ENCODE measurements at places on chromosomes 1 and 21.

DNA sequence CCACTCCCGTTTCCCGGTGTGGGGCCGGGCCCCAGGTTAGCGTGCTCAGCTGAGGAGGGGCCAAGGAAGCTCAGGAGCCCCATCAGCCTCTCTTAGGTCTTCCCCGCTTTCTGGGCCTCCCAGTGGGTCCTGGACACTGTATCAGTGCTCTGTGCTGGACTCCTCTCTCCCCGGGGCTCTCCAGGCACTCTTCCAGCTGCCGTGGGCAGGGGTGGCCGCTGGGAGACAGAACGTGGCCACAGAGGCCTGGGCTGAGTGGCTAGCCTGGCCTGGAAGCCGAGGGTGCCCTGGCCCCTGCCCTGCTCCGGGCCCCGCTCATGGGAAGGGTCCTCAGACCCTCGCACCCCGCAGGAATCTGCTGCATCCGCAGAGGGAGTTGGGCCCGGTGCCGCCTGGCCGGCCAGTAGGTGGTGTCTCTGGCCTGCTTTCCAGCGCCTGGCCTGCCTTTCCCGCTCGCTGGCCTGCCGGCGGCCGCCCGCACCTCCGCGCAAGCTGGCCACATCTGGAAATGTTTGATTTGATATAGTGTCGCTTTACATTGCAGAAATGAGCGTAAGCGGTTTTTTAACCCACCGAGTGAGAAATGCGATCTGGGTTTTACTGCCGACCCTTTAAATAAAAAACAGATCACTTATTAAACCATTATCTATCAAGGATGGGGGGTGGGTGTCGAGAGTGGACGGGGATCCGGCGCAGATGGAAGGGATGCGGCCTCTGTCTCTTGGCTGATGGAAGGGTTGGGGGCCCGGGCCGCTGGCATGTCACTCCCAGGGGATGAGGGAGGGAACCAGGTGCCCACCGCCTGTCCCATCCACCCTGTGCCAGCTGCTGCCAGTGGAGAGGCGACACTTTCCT is 74.4 kb upstream of the TTC34 start:
- DNase-seq, result no peak

DNA sequence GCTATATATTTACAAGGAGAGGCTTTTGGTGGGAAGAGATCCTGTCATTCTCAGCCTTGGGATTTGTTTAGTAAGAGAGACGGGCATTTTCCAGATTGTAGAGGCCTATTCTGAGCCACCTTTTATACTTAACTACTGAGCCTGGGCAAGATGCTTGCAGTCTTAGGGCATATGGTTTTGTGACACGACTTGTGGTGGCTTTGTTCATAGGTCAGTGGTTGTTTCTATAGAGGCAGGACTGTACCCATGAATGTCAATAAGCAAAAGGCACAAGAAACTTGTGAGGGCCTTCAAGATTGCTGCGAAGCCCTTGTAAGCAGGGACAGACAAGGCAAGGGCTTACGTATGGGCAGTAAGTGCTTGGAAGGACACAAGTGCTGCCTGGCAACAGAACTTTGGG is 3.4 kb upstream of the FCRL3 start:
- DNase-seq, result no peak

- DNase-seq, result no peak
Measured at GRCh38 chr1:232538224-232538942, 91.5 kb downstream of the SIPA1L2 start.

- DNase-seq, result no peak
Measured at GRCh38 chr1:78591971-78592370, 28.3 kb upstream of the IFI44L start.

DNA sequence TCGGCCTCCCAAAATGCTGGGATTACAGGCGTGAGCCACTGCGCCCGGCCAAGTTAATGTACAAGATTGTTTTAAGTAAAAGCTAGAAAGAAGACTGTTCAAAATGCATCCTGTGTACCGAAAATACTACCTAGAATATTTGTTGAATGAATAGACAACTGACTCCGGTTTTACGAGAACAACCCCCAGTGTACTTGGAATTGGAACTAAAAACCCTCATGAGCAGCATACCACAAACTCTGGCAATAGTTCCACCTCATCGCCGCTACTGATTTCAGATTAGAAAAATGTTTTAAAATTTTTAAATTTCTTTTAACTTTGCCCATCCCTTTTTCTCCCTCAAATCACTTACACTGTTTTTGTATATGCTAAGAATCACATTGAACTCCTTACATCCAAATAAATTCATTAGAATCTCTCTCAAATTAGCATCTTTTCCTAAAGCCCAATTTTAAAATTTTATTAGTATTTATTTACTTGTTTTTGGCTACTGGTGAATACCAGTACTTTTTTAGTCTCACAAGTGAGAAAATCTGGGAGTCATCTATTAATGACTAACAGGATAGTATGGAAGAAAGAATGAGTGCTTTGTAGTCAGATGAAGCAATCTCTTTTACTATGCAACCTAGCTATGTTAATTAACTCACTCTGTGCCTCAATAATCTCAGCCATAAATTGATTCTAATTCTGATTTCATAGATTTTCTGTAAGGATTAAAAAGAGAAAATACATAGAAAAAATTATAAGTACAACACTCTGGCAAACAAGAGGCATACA is 95.1 kb downstream of the GPATCH2 start:
- no peak for DNase-seq

- no peak for DNase-seq
Measured at GRCh38 chr21:38472412-38473108, 25.7 kb downstream of the ERG start.

- no peak for DNase-seq
Measured at GRCh38 chr1:94661431-94661932, 119.9 kb upstream of the F3 start.

DNA sequence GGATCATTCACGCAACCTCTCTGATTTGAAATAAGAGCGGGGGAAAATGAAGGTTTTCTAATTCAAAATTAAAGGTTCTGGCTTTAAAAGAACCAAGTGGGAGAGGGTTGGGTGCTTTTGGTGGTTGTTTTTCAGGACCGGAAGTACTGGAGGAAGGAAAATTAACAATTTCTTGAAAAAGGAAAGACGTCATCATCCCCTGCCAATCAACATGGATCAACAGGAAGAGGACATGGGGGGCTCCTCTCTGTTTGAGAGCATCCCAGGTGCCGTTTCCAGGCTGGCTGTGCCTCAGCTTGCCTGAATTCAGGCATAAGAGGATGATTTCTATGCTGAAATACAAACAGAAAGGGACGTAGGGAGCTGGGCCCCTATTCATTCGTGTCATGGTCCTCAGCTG is 21.6 kb upstream of the NID1 start:
- no peak for DNase-seq

GRCh38 chr21:28781602-28782276 is 210.9 kb downstream of the LTN1 start:
- DNase-seq, result no peak

GRCh38 chr1:215518594-215518993 is 48.5 kb upstream of the KCTD3 start:
- DNase-seq, result no peak

DNA sequence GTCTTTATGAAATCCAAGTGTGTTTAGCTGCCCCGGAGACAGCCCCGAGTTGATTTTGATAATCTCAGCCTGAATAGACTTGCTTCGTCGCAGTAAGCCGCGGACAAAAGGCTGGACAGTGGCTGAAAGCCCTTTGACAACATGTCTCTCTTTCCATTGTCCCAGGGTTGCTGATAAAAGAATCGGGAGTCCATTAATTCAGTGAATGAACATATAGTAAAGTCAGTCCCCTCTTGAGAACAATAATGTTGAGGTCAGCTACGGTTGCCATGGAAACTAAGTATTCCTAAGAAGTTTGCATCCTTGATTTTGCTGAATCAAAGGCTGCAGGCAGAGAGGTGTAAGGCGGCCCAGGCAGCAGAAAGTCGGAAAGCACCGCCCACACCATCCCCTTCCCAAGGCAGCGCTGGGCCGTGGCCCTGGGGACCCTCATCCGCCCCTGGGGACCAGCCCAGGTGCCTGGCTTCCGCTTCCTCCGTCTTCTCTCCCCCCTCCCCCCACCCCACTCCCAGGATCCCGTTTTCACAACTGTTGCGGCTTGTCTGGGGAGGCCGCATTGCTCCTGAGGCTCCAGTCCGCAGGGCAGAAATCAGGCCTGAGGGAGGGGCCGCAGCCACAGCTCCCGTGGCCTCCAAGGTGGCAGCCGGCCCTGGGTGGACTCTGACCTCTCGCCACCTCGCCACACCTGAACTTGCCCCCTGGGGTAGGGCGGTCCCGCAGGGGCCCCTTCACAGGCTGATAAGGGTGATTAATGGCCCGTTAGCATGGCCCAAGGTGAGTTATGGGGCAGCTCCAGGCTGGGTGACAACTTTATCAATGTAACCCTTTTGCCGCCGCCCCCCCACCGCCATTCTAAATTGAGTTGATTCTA is 180.9 kb downstream of the PRDM16 start:
- DNase-seq, result no peak

- DNase-seq, result no peak
Measured at GRCh38 chr21:42465803-42466127, 30.3 kb downstream of the RSPH1 start.

- DNase-seq, result no peak
Measured at GRCh38 chr1:83718338-83718737, 280.6 kb downstream of the TTLL7 start.

GRCh38 chr1:39409055-39409816 is 82.2 kb upstream of the BMP8A start:
- DNase-seq, result no peak

GRCh38 chr1:103250441-103250861 is 142.1 kb upstream of the COL11A1 start:
- DNase-seq, result no peak

- DNase-seq, result no peak
Measured at GRCh38 chr1:211037095-211037494, 96.9 kb downstream of the KCNH1 start.

DNA sequence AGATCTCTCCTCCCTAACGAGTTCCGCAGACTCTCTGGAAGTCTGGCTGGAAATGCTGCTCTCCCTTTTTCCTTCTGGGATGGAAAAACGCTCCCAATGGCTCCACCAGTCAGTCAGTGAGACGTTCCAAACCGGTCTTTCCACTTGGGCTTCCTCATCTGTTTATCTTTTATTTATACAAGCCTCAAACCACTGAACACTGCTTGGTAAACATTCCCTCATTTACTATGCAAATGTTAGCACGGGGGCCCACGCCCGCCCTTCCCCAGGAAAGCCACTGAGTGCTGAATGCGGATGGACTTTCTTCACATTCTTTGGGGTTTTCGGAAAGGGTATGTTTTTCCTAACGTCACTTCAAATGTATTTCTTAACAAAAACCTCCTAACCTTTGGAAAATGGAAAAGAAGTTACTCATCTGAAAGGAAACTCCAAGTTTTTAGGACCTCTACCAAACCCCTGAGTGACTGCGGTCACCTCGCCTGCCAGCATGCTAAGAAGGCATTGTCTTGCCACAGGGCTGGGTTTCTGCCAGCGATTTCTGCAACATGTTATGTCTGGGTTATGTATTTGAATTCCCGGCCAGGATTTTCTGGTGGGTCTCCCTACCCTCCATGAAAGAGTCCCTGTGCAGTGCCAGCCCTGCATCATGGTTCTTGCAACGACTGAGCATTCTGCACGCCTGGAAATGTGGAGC is 14.0 kb upstream of the UMODL1 start:
- no peak for DNase-seq

- DNase-seq, result no peak
Measured at GRCh38 chr1:26915204-26915842, 1.5 kb upstream of the NR0B2 start.

GRCh38 chr1:147579934-147580537 is 38.7 kb downstream of the BCL9 start:
- no peak for DNase-seq

GRCh38 chr21:35400233-35400939 is 351.3 kb upstream of the RUNX1 start:
- no peak for DNase-seq

DNA sequence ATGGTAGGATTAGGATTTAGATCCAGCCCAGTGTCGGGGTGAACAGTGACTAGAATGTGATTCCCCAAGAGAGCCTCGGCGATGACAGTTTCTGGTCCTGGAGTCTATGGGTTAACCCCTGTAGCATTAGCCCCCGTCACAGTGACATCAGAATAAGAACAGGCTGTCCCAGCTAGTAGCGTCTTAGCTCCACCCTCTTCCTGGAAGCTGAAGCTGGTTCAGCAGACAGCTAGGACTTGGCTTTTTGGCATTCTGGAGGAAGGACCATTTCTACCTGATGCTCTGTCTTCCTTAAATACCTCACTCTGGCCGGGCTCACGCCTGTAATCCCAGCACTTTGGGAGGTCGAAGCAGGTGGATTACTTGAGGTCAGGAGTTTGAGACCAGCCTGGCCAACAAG is 5.0 kb downstream of the NDUFS2 start:
- no peak for DNase-seq

DNA sequence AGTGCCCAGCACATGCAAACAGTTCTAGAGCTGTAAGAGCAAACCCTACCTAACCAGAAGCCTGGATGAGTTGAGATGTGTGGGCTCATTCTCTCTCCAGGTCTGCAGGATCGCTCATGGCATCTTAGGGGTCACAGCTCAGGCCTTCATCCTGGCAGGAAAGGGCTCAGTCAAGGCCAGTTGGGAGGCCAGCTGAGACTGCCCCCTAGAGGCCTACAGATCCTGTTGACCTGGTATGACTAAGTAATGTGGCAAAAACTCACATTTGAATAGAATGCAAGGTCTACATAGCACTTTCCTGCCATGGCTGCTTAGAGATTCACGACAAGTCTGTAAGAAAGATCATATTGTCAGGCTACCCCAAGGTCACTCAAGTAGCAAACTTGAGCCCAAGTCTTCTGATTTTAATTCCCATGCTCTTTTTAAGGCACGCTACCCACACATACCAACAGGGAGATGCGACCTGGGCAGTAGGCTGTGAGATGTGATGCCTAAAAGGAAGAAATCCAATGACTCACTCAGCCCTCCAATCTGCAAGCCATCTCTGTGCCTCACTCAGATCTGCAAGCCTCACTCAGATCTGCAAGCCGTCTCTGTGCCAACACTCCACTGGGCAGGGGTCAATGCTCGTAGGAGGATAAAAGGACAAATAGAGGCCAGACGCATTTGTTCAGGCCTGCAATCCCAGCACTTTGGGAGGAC is 5.1 kb upstream of the CAPN8 start:
- no peak for DNase-seq

- no peak for DNase-seq
Measured at GRCh38 chr1:10724511-10724910, 71.9 kb downstream of the CASZ1 start.

DNA sequence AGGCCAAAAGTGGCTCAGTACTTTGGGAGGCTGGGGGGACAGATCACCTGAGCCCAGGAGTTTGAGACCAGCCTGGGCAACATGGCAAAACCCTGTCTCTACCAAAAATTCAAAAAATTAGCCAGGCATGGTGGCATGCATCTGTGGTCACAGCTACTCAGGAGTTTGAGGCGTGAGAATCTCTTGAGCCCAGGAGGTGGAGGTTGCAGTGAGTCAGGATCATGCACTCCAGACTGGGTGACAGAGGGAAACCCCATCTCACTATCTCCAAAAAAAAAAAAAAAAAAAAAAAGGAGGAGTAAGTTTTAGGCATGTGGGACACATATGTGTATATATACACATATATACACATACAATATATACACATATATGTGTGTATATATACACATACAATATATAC is 165.3 kb upstream of the DPYD start:
- no peak for DNase-seq

- no peak for DNase-seq
Measured at GRCh38 chr1:16092097-16092922, 18.9 kb upstream of the FAM131C start.
